ENCODE measurements at places on chromosomes 7 and 10.

- no peak for DNase-seq
Observed at GRCh38 chr10:49690698-49691356, 11.4 kb downstream of the C10orf53 start.

DNA sequence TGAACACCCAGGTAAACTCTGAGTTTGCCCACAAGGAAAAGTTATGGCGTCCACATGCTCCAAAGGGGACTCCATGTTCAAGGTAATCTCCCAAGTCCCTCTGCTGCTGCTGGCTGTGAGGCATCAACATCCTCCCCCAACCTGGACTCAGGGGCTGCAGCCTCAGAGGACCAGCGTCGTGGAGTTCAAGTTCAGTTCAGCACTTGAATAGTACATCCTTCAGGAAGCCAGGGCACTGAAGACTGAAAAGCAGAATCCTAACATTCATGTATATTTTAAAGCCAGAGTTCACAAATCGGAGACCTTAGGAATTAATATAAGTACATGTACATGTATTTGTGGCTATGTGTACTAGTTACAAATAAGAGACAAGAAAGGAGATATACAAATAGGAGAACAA, 90.4 kb downstream of the PTPRE start:
- DNase-seq = no peak

GRCh38 chr10:35758076-35758475, 116.0 kb upstream of the FZD8 start:
- no peak for DNase-seq

DNA sequence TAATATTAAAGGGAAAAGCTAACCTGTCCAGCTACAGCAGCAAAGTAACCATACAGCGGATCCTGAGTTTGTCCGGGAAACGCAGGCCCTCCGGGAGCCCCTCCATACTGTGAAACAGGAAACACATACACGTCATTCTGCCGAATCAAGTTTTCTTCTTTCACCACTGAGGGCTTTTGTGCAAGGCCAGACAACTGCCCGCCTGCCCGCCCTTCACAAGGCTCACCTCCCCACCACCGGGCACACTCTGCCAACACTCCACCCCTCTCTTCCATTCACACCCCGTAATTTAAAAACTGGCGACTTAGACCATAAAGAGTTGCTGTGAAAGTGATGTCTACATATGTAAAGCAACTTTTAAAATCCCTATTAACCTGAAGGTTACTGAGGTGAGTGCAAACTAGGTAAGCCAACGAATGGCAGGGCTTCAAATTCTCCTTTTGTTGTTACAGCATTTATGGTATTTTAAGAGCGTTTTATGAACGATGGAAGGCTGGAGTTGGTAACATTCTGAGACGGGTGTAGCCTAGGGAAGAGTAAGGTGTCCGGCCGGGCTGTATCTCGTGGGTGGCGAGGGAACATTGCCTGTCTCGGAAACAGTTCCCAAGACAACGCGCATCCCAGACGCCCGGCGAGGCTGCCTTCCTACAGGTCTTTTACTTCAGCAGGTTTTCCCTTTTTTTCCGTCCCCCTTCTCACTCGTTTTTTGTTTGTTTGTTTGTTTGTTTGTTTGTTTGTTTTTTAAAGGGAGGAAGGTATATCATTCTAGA, 817 bp downstream of the SRI start:
- no peak for DNase-seq

- DNase-seq = no peak
Observed at GRCh38 chr10:120011359-120012130, 119.0 kb downstream of the SEC23IP start.

GRCh38 chr10:95172851-95173250, 21.2 kb upstream of the ACSM6 start:
- no peak for DNase-seq

DNA sequence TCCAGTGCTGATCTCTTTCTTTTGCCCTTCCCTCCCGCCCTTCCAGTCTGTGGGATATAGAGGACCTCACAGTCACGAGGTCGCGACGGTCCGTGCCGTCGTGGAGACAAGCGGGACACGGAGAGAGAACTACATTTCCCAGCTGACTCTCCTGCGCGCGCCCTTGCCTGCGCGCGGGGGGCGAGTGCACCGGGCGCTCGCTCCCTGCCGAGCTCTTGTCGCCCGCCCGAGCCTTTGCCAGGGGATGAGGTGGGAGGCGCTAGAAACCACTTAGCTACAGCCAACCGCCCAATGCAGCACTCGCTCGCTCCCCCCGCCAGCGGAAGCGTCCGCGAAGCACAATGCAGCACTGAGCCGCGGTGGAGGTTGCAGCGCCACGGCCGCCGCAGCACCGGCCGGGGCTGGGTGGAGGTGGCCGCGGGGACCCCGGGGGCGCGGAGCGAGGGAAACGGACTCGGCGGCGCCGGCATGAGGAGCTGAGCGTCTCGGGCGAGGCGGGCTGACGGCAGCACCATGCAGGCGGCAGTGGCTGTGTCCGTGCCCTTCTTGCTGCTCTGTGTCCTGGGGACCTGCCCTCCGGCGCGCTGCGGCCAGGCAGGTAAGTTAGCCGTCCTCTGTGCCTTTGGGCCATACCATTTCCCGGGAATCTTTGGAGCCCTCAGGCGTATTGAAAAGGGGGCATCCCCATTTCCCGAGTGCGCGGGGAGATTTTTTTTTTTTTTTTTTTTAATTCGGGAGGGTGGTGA, at the start of gene ADAM22:
Gene ADAM22 (plus strand): TSS at position 299 of the 746 bp plus-strand sequence. CDS start 215 bp downstream, at position 514.
- DNase-seq = peak; percentile 65

DNA sequence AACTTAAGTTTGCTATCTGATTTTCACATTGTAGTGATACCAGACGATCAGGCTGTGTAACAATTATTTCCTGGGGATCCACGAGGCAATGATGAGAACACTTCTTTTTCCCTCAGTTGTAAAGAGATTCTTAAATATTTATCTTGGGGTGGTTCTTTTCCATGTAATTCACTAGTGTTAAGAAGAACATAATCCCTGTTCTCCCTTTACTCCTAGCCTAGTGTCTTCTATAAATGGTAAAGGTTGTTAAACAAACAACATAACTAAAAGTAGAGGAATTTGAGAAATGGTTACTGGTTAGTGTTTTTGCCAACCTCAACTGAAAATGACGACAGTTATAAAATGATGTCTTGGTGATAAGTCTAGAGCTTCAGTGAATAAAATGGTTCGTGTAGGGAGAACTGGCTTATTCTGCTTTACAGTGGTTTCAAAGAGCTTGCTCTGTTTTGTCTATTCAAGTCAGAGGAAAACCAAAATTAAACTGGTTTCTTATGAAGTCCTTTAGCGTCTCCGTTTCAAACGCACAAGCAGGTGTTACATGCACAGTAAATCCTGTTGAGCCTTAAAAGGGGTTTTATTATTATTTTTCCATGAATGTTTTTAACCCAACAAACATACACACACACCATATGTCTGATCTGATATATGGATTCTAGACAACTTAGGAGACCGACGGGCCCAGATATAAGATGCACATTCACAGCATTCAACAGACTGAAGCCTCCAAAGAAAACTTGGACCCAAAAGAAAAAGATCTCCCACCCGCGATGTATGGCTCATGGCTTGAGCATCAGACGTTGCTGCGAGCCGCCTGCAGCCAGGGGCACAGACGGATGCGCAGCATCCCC, 1.1 kb downstream of the TBX20 start:
- no peak for DNase-seq

GRCh38 chr10:85657476-85658113, 709.0 kb downstream of the GRID1 start:
- DNase-seq = no peak

- DNase-seq = no peak
Observed at GRCh38 chr10:17851611-17852010, 42.5 kb downstream of the MRC1 start.

GRCh38 chr7:33805630-33806233, 99.6 kb upstream of the BMPER start:
- DNase-seq = no peak

GRCh38 chr10:124722798-124723783, 21.1 kb downstream of the FAM53B start:
- no peak for DNase-seq

DNA sequence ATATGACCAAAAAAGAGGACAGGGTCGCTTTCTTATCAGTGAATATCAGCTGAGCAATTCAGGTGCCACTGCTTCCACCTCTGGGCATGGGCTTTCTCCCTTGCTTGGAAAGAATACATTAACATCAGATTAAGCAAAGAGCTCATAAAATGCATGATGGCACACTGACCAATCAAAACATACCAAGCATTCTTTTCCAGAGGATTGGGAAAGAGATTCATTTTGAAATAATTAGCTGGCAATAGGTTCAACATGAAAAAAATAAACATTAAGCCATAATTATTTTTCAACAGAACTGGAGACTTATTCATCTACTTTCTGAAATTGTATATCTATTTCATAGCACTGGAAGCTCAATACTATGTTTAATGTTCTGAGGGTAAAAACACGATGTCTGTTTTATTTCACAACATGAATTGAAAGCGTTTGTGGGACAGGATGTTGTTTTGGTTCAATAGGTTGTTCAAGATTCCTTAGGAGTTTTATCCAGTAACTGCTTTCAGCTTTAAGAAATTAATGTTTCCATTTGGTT, 53.2 kb downstream of the TFAM start:
- DNase-seq = no peak

GRCh38 chr7:84663224-84663623, 468.6 kb upstream of the SEMA3A start:
- no peak for DNase-seq

DNA sequence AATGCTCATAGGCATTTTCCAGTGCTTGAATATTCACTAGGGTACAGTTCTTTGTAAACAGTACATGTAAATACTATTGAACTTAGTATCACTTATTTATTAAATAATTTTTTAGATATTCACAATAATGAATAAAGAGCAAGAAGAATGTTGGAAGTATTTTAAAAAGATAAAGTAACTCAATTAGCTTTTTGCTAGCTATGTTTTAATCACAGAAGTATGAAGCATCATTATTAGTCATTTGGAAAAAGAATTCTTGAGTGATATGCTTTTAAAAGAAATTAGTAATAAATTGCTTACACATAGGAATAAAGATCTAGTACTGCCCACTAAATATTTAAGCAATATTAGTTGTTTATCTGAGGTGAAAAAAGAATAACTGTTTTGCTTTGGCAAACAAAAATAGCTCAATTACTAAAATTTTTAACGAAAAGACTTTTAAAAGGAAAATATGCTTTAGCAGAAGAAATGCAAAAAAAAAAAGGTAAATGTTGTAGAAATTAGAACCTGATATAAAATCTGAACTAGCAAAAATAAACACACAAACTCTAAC, 66.5 kb downstream of the SGMS1 start:
- no peak for DNase-seq

DNA sequence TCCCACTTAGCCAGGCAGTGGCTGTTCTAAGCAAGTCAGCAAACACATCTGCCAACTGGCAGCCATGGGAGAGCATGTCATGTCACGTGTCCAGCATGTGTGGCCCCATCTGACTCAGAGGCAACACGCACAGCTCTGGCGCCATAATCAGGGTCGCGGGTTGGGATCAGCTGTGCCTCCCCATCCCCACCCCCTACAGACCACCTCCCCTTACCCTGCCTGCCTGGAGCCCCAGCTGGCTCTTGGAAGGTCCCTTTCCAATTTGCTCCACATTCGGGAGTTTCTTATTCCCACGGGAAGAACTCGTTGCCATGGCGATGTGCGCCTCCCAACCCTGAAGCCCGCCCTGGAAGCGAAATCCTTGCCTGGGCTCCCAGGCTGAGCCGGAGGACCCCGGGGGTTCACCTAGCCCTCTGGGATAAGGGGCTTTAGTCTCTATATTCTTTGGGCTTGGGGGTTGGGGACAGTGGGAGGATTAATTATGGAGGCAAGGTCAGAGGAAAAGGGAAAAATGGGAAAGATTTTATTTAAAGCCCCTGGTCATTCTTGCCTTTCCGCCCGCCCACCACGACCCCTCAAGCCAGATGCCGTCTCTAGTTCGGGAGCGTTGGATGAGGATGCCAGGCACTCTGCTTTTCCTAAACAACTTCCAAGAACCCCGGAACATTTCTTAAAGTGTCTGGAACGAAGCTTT, 283.7 kb downstream of the ZEB1 start:
- no peak for DNase-seq

DNA sequence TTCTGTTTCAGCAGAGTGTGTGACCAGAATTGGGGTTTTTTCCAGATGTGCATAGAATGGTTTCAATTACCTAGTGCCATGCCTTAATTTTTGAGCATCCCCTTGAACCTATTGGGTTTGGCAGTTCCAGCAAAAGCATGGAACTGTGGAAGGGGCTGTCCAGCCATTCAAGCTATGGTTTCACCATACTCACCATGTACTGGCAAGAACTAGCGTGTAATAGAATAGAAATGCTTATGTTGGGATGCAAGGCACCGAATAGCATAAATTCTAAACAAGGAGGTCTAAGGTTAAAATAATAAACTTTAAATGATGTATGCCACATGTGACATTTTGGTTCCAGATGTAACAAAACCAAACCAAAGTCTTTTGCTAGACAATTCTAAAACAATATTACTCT, 91.4 kb downstream of the MTERF1 start:
- DNase-seq = no peak

DNA sequence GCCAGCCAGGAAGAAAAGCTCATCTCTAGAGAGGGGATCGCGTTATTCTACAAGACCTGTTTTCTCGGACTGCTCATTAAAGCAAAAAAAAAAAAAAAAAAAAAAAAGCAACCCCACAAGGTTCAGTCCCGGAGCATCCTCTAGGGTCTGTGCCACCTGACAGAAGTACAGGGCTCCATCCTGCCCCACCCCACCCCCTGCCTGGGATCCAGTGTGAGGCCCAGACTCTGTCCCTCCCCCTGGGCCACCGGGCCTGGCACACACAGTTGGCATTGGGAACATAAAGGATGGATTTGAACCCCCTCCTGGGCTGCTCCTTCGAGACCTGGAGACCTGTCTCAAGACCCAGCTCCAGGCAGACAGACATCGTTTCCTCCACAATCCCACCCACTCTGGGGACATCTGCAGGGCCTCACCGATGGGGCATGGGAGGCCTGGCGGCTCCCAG, 688 bp downstream of the ORAI2 start:
- DNase-seq = no peak

DNA sequence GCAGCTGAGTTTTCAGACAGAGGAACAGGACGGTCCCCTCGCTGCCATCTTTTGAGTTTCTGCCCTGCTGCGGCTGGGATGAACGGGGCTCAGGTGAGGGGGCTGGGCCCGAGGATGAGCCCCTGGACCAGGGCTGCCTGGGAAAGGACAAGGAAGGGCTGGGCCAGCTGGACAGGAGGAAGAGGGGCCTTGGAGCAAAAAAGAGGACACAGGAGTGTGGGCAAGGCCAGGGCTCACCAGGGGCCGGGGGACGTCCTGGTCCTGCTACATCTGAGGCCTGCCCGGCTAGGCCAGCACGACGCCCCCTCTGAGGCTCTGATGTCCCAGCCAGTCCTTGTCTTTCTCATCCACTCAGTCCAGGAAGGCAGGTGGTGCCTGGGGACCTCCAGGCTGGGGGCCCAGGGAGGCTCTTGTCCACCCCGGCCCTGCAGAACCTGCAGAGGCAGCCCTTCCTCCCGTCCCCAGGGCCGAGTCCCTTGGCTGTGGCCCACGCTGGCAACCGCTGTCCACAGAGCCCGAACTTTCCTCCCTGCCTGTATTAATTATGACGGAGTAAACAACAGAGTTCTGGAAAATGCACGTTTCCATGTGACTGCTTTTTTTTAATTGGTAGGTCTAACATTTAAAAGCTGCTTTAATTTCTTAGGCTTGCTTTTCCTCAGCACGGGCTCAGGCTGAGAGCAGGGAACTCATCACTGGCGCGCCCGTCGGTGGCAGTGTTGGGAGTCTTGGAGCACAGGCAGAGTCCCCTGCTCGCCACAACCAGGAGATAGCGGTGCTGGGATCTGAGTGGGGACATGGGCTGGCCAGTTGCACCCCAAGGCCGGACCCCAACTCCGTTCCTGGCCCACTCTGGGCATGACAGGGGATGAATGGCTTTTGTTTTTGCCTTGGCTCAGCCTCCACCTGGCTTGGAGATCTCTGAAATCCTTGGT, 187.7 kb downstream of the ELFN1 start:
- DNase-seq = no peak

- DNase-seq = no peak
Observed at GRCh38 chr7:92293896-92294590, 48.3 kb downstream of the ANKIB1 start.

All from stimulated activated CD8-positive, alpha-beta memory T cell treated with anti-CD3 and anti-CD28 coated beads, Interleukin-15, amount 100 ng/mL, for 1 hour (primary cell).